ENCODE measurements at places on chromosomes 3 and 15. TPM values are rescaled to one million over a fixed set of nuclear protein-coding genes. Genes with fewer than 3 reads are reported as not detected.

IL17RD gene
- total RNA-seq = 17.9 TPM

TMCO5A gene
- not detected for total RNA-seq

EID1 gene
- 230 TPM for total RNA-seq

CLDN18 gene
- not detected for total RNA-seq

SCG5 gene
- 5.6 TPM for total RNA-seq

Measured in posterior vena cava (tissue), 2 donors.